IPS-NIHi11 (cell line): ENCODE measurements at places on chromosomes 5 and 9.

- no peak for DNase-seq
Measured at GRCh38 chr9:107213561-107214028, 69.5 kb upstream of the RAD23B start.

GRCh38 chr5:74166064-74166463 lies 474.5 kb downstream of the ENC1 start:
- DNase-seq: no peak

- no peak for DNase-seq
Measured at GRCh38 chr9:9521033-9521779, 1091.6 kb downstream of the PTPRD start.

- DNase-seq: no peak
Measured at GRCh38 chr9:105206821-105207699, 37.4 kb upstream of the SLC44A1 start.

DNA sequence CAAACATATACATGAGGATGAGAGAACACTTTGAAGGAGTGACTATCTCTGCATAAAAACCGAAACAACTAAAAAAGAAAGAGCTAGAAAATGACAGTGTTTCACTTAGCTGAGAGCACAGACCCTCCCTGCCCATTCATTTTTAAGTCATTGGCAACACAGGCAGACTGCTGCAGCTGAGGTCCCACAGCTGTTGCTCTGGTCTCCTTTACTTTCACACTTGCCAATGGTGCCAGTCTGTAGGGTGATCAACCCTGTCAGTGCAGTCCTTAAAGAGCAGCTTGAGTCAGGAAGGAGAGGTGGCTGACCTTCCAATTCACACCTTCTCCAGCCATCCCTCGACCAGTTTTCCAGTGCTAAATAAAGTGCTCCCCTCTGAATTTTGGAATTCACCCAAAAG lies 508.3 kb upstream of the CCNG1 start:
- DNase-seq: no peak

GRCh38 chr5:131375351-131375750 lies 111.5 kb downstream of the CDC42SE2 start:
- DNase-seq: no peak

DNA sequence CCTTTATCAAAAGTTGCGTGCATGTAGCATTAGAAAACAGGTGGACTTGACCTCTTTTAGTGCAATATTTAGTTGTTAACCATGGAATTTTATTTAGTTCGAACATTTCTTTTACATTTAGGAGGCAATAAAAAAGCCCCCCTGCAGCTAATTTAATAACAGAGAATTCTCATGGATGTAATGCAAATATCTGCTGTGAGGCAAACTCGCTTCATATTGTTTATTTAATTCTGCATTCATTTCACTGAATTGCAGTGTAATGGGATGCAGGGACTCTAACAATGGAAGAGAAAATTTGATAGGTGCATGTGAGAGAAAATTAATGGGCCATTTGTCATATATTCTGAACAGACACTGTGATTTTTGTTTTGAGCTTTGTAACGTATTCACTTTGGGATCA lies 205.1 kb upstream of the CHD1 start:
- no peak for DNase-seq

DNA sequence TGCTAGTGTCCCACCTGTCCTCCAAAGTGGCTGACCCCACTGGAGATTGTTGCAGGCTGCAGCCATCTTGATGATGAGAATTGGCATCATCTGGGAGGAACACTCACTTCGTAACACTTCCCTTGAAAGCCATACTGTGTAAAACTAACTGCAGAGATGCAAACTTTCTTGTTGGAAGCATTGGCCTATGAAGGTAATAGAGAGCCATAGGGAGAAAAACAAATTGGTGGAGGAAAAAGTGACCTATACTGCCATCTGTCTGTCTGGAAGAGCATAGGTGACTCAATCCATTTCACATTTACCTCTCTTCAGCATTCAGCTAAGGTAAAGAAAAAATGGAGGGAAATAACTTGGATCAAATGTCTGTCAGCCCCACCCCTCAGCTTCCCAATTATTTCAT lies 473.4 kb downstream of the NTRK2 start:
- peak; percentile 54 for DNase-seq

DNA sequence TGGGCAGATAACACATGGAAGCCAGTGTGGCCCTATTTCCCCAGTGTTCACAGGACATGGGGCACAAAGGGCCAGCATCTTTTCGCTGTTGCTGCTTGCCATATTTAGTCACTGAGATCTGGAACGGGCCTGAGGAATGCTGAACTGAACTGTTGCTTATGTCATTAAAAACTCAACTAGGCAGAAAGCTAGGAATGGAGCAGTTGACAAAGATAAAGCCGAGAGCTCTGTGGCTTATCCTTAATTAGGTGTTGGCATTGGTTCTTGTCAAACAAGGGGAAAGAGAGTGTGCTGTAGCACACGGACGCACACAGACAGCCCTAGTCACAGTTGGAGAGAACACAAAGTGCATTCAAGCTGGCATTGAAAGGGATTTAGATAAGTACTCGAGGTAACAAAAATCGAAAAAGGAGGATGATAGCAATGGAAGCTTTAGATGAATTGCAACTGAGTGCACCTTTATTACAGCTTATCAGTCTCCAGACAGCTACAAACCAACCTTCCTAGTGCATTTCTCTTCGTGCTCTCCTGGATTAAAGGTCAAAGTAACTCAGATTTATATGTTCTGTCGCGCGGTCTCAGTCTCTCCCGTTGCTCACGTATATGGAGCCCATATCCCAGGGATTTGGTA lies 450.2 kb upstream of the ZNF608 start:
- DNase-seq: no peak

GRCh38 chr9:125932746-125933455 lies 185.7 kb downstream of the PBX3 start:
- DNase-seq: no peak

- no peak for DNase-seq
Measured at GRCh38 chr5:172063463-172064235, 57.2 kb upstream of the FBXW11 start.

GRCh38 chr9:34072868-34073590 lies 24.3 kb upstream of the UBAP2 start:
- no peak for DNase-seq

DNA sequence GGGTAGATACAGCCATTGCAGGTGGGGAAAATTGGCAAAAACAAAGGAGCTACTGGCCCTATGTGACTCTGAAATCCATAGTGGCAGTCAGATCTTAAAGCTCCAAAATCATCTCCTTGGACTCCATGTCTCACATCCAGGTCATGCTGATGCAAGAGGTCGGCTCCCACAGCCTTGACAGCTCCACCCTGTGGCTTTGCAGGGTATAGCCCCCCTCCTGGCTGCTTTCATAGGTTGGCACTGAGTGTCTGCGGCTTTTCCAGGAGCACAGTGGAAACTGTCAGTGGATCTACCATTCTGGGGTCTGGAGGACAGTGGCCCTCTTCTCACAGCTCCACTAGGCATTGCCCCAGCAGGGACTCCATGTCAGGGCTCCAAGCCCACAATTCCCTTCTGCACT lies 1190.1 kb downstream of the CDH12 start:
- DNase-seq: no peak

DNA sequence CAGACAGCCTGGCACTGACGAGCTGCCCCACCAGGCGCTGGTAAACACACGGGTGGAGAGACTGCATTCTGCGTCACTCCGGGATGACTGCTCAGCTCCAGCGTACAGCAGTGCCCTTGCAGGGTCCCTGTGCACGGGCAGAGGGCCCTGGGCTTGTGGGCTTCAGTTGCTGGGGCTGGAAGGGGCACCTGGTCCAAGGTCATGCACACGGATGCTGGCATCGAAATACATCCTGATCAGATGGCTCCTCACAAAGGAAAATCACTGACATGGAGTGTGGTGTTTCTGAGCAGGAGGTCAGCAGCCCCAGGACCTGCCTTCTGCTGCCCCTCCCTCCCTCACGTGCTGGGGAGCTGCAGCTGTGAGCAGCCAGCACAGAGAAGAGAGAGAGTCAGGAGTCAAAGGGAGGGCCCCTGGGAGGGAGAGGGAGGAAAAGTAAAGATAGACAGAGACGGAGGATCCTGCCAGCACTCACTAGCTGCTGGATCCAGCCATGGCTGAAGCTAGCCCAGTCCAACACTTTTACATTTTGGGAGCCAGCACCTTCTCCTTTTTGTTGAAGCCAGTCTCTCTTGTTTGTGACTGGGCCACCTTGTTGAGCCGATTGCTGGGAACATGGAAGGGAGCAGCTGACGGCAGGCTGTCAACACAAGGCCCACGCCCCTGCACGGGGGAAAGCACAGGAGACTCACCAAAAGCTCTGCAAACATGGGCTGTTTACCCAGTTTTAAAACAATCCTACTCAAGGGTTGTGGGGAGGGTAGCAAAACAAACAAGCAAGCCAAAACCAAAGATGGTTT lies 166.5 kb upstream of the PHYKPL start:
- no peak for DNase-seq

GRCh38 chr9:37963936-37964739 lies 60.2 kb upstream of the SLC25A51 start:
- DNase-seq: no peak

- DNase-seq: no peak
Measured at GRCh38 chr9:100670719-100671118, 92.8 kb downstream of the CAVIN4 start.

DNA sequence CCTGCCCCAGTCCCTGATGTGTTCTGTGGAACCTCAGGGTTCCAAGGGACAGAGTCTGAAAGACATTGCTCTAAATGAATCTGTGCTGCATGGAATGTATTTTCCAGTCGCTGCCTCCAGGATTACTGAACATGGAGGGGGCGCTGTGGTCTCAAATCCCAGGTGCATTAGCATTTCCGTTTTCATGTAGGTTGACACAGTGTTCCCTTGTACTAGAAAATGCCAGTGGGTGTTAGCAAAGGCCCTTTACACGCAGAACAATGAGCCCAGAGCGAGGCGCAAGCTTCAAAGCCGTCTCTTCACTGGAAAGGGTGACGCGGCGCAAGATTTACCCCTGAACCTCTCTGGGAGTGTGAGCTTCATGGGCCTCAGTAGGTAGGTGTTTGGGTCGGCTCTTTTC lies 308.3 kb downstream of the SLIT3 start:
- DNase-seq: no peak

DNA sequence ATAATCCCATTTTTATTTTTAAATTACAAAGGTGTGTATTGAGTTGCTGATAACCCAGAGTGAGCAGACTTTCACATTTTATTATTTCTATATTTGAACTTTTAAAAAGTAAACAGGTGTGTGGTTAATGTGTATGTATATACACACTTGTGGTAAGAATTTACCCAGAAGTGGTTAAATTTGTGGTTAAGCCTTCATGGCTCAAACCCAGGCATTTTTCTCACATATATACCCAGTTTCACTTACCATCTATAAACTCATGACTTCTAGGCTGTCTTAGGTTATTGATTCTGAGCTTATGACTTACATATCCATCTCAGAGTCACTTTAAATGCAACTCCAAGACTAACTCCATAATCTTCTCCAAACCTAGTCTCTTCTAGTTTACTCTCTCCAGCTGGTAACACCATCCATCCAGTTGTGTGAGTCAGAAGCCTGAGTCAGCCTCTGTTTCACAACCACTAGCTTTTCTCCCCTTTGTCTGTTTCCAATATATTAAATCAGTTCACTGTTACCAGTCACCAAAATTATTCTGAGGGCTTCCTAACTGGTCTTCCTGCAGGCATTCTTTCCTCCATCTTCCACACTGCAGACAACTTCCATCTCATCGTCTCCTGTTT lies 20.2 kb downstream of the ZBED3 start:
- DNase-seq: no peak

DNA sequence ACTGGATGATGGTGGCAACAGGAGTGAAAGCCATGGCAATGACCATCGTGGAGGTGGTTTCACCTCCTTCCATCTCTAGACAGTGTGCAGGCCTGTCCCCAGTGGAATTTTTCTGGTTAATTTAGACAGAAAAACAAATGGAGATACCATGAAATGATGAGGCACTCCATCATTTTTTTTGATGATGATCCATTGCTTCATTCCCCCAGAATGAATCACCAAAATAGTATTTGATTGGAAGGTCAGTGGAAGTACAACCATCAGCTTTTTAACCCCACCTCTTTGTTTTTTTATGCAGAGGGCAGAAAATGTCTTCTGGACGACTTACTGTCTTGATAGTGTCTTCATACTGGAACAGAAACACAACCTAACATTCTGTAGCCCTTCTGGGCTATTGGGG lies 42.6 kb upstream of the ADRA1B start:
- DNase-seq: no peak

- DNase-seq: no peak
Measured at GRCh38 chr9:27019589-27019988, 14.1 kb upstream of the LRRC19 start.

- DNase-seq: no peak
Measured at GRCh38 chr9:97855899-97856298, 2.9 kb downstream of the FOXE1 start.

- no peak for DNase-seq
Measured at GRCh38 chr9:120668399-120668798, 45.9 kb downstream of the MEGF9 start.

DNA sequence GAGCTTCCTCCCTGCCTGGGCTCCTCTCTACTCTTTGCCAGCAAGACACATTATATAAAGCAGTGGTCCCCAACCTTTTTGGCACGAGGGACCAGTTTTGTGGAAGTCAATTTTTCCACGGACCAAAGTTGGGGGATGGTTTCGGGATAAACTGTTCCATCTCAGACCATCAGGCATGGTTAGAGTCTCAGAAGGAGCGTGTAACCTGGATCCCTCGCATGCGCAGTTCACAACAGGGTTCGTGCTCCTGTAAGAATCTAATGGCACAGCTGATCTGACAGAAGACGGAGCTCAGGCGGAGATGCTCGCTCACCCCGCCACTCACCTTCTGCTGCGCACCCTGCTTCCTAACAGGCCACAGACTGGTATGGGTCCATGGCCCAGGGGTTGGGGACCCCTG lies 142.8 kb downstream of the LIFR start:
- no peak for DNase-seq

- no peak for DNase-seq
Measured at GRCh38 chr9:21607576-21607975, 125.5 kb upstream of the IFNE start.

GRCh38 chr5:40914835-40915234 lies 5.5 kb downstream of the C7 start:
- DNase-seq: no peak

- no peak for DNase-seq
Measured at GRCh38 chr5:169970911-169971765, 9.2 kb downstream of the INSYN2B start.

DNA sequence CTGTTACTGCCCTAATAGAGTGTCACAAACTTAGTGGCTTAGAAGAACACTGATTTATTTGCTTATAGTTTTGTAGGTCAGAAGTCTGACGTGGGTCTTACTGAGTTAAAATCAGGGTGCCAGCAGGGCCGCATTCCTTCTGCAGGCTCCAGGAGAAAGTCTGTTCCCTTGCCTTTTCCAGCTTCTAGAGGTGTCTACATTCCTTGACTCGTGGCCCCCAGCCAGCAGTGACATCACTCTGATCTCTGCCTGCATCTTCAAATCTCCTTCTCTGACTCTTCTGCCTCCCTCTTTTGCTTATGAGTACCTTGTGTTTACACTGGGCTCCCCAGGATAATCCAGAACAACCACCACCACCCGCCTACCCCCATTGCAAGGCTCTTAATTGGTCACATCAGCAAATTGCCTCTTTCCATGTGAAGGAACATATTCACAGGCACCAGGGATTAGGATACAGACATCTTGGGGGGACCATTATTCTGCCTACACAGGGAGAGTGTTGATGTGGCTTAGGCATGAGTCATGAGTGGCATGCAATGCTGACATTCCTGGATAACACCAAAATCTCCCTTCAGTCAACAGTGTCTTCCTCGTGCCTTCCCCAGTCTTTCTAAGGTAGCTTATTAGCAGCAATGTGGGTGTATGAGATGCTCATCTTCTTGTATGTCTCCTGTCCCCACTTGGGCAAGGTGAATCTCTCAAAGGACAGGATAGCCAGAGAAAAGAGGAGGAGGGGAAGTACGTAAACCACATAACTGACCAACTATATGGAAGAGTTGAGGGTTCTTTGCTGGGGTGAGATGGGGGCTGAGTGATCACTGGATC lies 24.4 kb downstream of the CYFIP2 start:
- no peak for DNase-seq
